GM04503 (cell line): ENCODE measurements at places on chromosomes 16 and 17.
A peak's percentile ranks its signal among the peaks of the same experiment; 100 is the strongest.

DNA sequence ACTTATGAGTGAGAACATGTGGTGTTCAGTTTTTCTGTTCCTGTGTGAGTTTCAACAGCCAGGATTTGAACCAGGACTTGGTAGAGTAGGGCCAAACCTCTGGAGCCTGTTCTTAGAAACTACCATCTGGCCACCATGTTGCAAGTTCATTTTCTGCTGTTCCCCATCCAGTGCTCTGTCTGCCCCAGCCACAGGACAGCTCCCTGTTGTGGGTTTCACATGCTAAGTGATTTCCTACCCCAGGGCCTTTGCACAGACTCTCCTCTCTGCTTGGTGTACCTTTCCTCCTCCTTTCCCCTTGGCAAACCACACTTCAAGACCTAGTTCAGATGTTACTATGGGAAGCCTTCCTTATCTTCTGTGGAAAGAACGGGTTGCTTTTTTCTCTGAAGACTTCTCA lies 79.5 kb downstream of the HS3ST4 start:
- DNase-seq = no peak

- no peak for DNase-seq
Observed at GRCh38 chr17:1554751-1555540, 7.6 kb downstream of the PITPNA start.

- no peak for DNase-seq
Observed at GRCh38 chr17:57774872-57775271, 29.8 kb upstream of the CCDC182 start.

DNA sequence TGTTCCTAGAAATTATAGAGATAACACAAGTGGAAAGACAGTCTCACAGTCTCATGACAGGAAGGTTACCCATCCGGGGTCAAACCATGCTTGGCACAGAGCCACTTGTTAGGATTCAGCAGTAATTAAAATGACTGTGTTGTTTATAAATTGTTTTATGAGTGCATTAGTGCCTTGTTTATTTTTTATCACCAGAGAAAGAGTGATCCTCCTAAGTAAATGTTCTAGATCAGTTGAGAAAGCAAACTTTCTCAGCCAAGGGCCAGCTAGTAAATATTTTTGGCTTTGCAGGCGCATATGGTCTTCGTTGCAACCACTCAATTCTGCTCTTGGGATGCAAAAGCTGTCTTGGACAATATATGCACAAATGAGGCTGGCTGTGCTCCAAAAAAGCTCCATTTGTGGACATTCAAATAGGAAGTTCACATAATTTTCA lies 253.9 kb upstream of the CACNG5 start:
- peak; percentile 20 for DNase-seq

DNA sequence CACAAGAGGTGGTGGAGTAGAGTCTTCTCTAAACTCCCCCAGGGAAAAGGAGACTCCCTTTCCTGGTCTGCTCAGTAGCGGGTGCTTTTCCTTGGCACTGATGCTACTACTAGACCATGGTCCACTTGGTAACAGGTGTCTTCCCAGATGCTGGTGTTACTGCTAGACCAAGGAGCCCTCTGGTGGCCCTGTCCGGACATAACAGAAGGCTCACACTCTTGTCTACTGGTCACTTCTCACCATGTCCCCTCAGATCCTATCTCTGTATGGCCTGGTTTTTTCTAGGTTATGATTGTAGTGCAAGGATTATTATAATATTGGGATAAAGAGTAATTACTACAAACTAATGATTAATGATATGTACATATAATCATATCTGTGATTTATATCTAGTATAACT lies 49.7 kb upstream of the ARL4D start:
- DNase-seq = no peak

- peak; percentile 99 for DNase-seq
Observed at GRCh38 chr17:66466840-66467367, 164.5 kb downstream of the PRKCA start.

GRCh38 chr17:40351359-40352236 lies 12.9 kb downstream of the GJD3 start:
- DNase-seq = no peak

GRCh38 chr16:82199209-82199608 lies 29.2 kb upstream of the MPHOSPH6 start:
- DNase-seq = no peak

DNA sequence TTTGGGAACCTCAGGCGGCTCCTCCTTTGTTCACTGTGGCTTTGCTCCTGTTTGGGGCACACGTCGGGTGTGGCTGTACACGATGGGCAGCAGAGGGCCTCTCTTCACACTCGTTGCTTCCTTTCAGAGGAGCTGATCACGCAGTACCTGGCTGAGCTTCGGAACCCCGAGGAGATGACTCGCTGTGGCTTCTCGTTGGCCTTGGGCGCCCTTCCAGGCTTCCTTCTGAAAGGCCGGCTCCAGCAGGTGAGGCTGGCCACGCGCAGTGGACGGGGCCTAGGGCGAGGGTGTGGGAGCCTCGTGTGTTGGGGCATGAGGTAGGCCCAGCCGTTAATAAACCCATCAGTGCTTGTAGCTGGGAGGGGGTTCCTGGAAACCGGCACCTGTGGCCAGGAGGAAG lies 85.0 kb upstream of the ZNF750 start:
- DNase-seq = no peak

GRCh38 chr17:78567991-78568390 lies 9.2 kb downstream of the DNAH17 start:
- DNase-seq = no peak

DNA sequence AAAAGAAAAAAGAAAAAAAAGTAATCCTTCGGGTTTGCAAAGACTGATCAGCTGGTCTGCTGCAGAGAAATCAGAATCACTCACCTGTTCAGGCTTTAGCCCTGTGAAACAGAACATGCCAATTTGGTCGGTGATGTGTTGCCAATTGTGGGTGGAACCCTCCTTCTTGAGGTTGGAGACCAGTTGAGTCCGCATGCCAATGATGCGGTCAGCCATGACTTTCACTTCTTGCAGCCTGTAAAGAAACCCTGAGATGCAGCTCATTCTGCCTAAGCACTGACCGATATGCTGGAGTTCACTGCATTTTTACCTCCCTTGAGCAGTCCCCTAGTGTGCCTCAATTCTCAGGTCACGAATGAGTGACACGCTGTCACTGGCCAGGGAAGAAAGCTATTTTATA lies 24.8 kb upstream of the SLC38A7 start:
- DNase-seq = no peak

- DNase-seq = no peak
Observed at GRCh38 chr17:65926599-65926998, 265.3 kb downstream of the CEP112 start.

DNA sequence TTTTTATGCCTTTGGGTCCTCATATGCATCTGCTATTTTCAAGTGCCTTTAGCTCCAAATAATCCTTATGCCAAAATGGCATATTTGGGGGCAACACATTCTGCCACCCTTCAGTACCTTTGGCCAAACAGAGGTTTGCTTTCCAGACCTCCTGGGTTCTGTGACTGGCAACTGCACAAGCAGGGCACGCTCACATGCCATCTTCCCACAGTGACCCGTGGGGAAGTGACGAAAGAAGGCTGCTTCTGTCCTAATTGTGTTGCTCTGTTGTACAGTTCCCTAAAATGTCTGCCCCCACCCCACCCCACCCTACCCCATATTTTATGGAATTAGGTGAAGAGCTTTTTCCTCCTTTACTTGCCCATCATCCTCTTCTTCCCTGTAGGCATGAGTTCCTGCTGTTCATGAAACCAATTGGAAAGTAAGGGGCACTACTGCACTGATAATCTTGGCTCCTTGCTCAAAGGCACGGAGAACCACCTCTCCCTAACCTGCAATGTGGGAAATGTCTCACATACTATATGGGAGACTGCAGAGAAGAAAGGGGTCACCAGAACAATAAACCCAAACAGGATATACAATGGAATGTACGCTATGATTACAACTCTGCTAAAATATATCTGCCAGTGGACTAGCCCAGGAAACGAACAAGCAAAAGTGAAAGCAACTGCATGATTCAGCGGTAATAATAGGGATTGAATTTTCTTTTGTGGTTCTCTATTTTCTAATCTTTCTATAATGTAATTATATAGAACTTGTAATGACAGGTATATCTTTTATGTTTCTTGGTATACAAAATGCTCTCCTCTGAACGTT lies 3.3 kb upstream of the SLFN12L start:
- no peak for DNase-seq

DNA sequence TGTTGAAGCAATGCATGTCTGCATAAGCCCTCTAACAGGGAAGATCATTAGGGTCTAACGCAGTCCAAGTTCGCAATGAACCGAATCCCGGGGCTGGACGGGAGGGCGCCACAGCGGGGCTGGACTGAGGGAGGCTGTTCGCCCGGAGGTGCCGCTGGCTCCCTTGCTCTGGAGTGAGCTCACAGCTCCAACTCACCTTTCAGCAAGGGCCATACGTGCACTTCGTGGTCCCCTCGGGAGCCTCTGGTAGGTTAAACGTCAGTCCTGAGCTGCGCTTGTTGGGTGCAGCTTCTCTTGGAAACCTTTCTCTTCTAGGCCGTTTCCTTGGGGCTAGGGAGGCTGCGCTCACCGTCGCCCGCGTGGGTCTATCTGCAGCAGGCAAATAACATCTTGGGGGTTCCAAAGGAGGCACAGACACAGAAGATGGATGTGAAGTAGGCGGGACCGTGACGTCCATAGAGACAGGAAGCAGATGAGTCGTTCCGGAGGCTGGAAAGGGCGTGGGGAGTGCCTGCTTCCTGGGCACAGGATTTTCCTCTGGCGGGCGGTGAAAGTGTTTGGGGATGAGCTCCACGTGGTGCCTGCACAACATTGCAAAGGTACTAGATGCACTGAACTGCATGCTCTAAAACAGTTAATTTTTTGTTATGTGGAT lies 21.9 kb downstream of the ATP2C2 start:
- no peak for DNase-seq

DNA sequence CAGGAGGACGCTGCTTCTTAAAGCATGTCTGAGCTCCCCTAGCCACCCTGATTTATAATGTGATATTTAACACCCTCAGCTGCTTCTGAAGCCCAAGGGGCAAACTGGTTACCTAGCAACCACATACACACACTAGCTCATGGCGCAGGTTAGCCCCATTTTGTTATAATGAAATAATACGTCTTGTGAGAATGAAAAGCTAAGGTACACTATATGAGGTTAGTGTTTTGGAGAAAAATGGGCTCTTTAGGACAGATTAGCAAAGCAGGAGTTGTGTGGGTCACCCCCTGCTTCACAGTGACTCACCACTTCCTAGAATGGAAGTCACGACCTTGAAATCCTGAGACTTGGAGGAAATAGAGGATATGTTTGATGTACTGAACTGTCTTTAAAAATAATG lies 404.8 kb upstream of the HSBP1 start:
- no peak for DNase-seq

DNA sequence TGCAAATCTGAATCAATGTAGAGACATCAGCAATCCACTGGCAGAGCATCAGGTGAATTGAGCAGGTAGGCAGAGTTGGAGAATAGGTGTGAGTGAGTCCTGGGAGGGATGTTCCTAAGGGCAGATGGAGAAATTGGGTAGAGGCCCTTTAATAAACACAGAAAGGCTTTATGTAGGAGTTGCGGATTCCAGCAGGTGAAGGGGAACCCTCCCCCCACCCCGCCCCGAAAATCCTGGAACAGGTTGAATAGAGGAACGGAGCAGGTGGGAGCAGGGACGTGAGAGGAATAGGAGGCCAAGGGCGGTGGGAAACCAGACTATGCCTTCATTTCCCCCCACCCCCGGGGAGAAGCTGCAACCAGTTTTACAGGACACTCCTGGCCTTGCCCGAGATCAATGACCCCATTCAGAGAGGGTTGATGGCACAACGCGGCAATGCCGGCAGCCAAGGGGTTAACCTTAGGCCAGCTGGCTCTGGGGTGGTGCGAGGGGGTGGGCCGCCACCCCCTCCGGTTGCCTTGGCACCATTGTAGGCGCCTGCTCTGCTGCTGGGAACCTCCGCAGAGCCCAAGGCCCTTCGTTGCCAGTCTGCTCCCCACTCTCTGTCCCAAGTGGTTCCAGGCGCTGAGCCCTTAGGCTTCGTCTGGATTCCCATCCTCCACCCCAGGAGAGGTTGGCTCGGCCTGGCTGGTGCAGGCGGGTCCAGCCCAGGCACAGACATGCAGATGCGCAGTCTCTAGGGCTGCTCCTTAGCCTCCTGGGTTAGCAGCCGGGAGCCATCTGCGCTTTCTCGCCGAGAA lies 814 bp upstream of the RUNDC3A start:
- DNase-seq = no peak
